Body of pancreas (tissue), 4 donors: ENCODE measurements at places on chromosomes 2 and 18. TPM values are rescaled to one million over a fixed set of nuclear protein-coding genes. Genes with fewer than 3 reads are reported as not detected.

DNA sequence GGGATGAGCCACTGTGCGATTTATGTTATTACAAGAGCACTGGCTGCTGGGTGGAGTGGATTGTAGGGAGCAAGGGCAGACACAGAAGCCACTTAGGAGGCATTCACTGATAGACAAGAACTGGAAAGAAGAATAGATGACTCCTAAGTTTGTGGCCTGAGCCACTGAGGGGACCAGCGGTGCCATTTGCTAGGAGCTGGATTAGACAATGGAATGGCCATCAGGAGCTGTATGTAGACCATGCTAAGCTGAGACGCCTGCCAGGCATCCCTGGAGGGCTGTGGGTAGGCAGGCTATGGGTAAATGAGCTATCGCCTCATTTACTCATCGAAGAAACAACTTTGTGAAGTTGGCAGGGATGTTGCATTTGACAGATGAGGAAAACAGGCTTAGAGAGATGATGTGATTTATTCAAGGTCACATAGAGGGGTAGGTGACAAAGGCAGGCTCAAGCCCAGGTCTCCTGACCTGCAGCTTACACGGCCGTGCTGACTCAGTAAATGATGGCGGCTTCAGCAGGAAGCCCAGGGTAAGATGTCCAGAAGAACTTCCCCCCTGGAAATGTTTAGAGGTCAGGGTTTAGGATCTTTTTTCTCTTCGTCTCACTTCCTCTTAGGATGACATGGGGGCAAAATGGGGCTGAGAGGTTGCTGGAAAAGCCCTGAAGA is 2.8 kb downstream of the MFSD2B start:
- H3K27ac ChIP-seq, result no peak overlapping the region
- H3K4me3 ChIP-seq, result no peak overlapping the region
- no peak for DNase-seq
- peaks cover 11% of the 10 kb centered on the region for H3K4me1 ChIP-seq
- H3K27me3 ChIP-seq, result no peaks in the 10 kb centered on the region

GRCh38 chr18:7566244-7566566 is 911 bp upstream of the PTPRM start:
- no peak for DNase-seq
- peaks cover 18% of the 10 kb centered on the region for H3K4me1 ChIP-seq
- no peak overlapping the region for H3K4me3 ChIP-seq
- H3K36me3 ChIP-seq, result no peaks in the 10 kb centered on the region
- H3K27me3 ChIP-seq, result no peaks in the 10 kb centered on the region

DNA sequence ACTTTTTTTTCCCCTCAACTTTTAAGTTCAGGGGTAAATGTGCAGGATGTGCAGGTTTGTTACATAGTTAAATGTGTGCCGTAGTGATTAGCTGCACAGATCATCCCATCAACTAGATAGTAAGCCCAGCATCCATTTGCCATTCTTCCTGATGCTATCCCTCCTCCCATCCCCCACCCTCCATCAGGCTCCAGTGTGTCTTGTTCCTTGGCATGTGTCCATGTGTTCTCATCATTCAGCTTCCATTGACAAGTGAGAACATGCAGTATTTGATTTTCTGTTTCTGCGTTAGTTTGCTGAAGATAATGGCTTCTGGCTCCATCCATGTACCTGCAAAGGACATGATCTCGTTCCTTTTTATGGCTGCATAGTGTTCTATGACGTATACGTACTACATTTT is 47.2 kb upstream of the STON1 start:
- no peak for DNase-seq
- no peaks in the 10 kb centered on the region for H3K27me3 ChIP-seq
- H3K4me3 ChIP-seq, result no peak overlapping the region
- no peak overlapping the region for H3K27ac ChIP-seq

Gene G6PC2
- 35.3 TPM for total RNA-seq

DNA sequence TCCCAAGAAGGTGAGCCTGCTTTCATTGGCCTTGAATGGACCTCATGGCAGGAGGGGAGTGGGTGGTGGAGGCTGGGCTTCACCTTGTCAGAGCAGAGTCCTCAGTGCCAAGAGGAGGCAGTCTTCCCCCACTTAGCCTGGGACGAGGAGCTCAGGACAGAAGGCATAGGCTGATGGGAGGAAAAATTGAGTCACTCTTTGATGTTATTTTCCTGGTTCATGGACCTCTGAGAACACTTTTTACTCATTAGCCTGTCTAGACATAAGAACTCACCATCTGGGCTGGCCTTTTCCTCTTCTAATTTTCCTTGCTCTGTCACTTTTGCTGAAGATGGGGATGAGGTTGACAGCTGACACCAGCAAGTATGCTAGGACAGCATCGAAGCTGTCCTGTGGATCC is 225.7 kb upstream of the TNP1 start:
- H3K27ac ChIP-seq, result no peak overlapping the region
- no peak overlapping the region for H3K4me3 ChIP-seq
- no peaks in the 10 kb centered on the region for H3K27me3 ChIP-seq

GRCh38 chr2:20966061-20966595 is 77.7 kb downstream of the APOB start:
- no peak overlapping the region for H3K27ac ChIP-seq
- no peaks in the 10 kb centered on the region for H3K4me1 ChIP-seq
- H3K4me3 ChIP-seq, result no peak overlapping the region
- no peak for DNase-seq
- no peaks in the 10 kb centered on the region for H3K27me3 ChIP-seq

DNA sequence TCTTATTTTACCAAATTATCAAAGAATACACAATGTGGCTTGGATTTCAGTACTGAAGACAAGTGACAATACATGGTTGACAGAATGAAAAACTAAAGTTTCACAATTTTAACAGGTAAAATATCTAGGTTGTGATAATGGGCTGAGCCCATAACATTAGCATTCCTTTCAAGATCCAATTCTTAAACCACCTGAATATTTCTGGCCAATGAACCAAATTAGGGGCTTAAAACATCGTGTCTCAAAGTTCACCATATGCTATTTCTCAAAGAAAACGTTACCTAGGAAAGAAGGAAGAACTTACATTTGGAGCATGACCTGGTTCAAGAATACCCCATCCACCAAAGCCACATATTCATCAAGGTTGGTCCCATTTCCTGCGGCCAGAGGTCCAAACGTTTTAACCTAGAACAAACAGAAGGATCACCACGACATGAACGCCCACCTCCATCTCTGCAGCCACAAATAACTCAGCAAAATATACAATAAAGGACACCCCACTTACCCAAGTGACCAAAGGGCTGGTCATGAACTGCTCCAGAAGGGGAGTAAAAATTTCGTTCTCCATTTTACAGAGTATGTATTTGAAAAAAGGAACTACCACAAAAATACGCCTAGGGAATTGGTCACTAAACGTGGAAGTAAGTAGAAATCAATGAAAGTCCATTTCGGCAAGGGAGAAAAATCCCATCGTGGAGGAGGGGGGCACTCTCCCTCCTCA is 984 bp downstream of the CCDC88A start:
- no peaks in the 10 kb centered on the region for H3K27me3 ChIP-seq
- DNase-seq, result no peak
- no peaks in the 10 kb centered on the region for H3K36me3 ChIP-seq
- H3K4me3 ChIP-seq, result peak overlapping the region; percentile 98

DNA sequence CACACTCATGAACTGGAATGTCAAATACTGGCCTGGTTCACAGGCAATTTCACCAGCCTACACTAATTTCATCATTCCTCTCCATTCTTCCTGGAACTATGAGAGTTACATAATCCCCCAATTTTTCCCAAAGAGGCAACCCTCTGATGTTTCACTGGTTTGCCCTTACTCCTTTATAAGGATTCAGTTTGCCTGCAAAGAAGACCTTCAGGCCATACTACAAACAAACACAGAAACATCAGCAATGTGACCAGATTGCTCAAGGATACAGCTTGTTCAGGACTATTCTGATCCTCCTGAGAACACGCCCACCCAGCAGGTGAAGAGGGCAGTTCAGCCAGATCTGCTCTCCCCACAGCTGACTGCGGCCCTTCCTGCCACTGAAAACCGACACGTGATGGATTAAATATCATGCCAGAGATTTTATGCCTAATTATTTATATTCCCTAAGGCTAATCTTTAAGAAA is 215.5 kb downstream of the ETAA1 start:
- no peak overlapping the region for H3K4me3 ChIP-seq
- H3K27ac ChIP-seq, result no peak overlapping the region
- H3K4me1 ChIP-seq, result no peaks in the 10 kb centered on the region
- DNase-seq, result no peak
- no peaks in the 10 kb centered on the region for H3K36me3 ChIP-seq
- H3K27me3 ChIP-seq, result no peaks in the 10 kb centered on the region

Gene WDR7
- 21.4 TPM for total RNA-seq

- no peak overlapping the region for H3K27ac ChIP-seq
- H3K27me3 ChIP-seq, result peaks cover 15% of the 10 kb centered on the region
- H3K36me3 ChIP-seq, result no peaks in the 10 kb centered on the region
- no peak overlapping the region for H3K4me3 ChIP-seq
- peaks cover 10% of the 10 kb centered on the region for H3K4me1 ChIP-seq
Observed at GRCh38 chr18:59691996-59692395, 5.2 kb downstream of the CCBE1 start.

- DNase-seq, result no peak
- no peak overlapping the region for H3K27ac ChIP-seq
- no peaks in the 10 kb centered on the region for H3K27me3 ChIP-seq
- no peaks in the 10 kb centered on the region for H3K36me3 ChIP-seq
- H3K4me1 ChIP-seq, result peaks cover 9% of the 10 kb centered on the region
Observed at GRCh38 chr2:75596784-75597183, 36.0 kb upstream of the EVA1A start.

Gene ABCG8
- not detected for total RNA-seq

- peaks cover 54% of the 10 kb centered on the region for H3K4me1 ChIP-seq
- no peak overlapping the region for H3K4me3 ChIP-seq
- DNase-seq, result peak; percentile 71
- H3K27ac ChIP-seq, result peak overlapping the region; percentile 84
Observed at GRCh38 chr2:234880551-234881211, 71.1 kb upstream of the SH3BP4 start.

DNA sequence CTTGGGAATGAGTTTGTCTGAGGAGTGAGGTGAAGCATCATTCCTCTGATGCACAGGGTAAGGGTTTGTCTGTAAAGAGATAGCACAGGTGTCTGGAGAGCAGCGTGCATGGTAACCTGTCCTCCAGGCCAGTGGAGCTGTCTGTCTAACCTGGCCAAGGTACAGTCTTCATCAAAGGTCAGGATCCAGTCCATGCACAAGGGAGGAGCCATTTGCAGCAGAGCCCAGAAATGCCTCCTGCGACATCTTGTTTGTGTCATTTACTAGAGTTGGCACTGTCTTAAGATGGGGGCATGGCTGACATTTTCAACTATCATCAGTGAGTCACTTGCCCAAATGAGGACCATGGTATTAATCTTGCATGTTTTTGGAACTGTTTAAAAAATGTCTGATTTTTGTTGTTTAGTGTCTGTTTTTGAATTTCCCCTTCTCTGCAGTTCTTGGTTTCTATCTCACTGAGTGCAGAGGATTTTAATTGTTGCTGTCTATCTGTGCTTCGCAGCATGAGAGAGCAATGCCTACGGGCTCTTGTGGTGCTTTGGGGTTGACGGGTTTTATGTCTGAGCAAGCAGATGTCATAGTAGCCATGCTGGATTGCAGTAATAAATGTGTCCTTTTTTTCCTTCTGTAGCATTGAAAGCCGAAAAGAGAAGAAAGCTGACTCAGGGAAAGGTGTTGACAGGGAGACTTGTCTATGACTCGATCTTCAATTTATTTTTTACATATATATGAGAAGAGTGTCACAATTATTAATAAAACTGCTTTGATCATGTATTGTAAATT is 91.3 kb downstream of the DPP4 start:
- H3K4me3 ChIP-seq, result no peak overlapping the region
- no peak overlapping the region for H3K27ac ChIP-seq
- no peak for DNase-seq
- H3K4me1 ChIP-seq, result no peaks in the 10 kb centered on the region

GRCh38 chr2:232525199-232525598 is 761 bp upstream of the CHRND start:
- no peak overlapping the region for H3K27ac ChIP-seq
- H3K36me3 ChIP-seq, result no peaks in the 10 kb centered on the region
- no peak for DNase-seq
- H3K4me3 ChIP-seq, result no peak overlapping the region
- peaks cover 31% of the 10 kb centered on the region for H3K4me1 ChIP-seq

- no peak overlapping the region for H3K27ac ChIP-seq
- H3K4me1 ChIP-seq, result no peaks in the 10 kb centered on the region
- H3K36me3 ChIP-seq, result no peaks in the 10 kb centered on the region
- no peaks in the 10 kb centered on the region for H3K27me3 ChIP-seq
- no peak overlapping the region for H3K4me3 ChIP-seq
Observed at GRCh38 chr18:3305354-3305762, 43.4 kb downstream of the MYL12B start.

Gene HNMT
- 52.1 TPM for total RNA-seq

DNA sequence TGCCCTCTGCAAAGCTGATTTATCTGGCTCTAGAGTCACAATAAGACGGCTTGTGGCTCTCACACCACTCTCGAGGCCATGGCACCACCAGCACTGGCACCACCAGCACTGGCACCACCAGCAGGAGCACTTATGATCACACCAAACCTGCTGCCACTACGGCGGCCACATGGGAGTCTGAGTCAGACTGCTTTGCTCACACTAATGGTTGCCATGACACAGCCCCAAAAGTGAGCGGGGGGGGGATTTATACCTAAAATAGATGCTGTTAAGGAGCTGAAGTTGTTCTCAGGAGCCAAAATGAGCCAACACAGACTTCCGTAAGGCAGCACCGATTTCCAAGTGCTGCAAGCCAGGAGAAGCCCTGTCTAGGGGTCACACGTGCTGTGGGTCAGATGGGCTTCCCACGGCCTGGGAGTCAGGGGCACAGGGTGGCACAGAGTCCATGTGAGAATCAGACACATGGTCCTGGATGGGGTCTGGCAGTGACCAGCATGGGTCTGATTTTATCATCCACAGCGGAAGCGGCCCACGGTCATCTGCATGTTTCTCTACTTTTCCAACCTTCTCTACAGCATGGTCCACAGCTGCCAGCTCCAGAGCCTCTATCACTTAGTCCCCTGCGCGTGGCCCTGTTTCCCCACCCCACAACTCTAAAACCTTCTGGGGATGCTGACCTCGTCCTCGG is 16.7 kb downstream of the DNMT3A start:
- H3K27ac ChIP-seq, result no peak overlapping the region
- no peak overlapping the region for H3K4me3 ChIP-seq
- H3K36me3 ChIP-seq, result no peaks in the 10 kb centered on the region
- H3K4me1 ChIP-seq, result peaks cover 18% of the 10 kb centered on the region
- H3K27me3 ChIP-seq, result no peaks in the 10 kb centered on the region

Gene GPR75
- total RNA-seq, result 4.0 TPM

DNA sequence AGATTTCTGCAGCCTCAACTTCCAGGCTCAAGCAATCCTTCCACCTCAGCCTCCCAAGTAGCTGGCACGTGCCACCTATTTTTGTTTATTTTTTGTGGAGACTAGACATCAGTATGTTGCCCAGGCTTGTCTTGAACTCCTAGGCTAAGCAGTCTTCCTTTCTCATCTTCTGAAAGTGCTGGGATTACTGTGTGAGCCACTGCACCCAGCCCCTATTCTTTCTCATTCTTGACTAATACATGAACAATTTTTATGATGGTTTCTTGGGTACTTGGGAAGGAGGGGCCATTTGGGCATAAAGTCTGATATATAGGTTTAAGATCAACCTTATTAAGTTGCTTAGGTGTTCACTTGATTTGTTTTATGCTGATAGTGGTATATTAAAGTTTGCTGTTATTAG is 26.2 kb downstream of the EPC2 start:
- H3K27me3 ChIP-seq, result no peaks in the 10 kb centered on the region
- no peaks in the 10 kb centered on the region for H3K36me3 ChIP-seq
- H3K4me1 ChIP-seq, result peaks cover 20% of the 10 kb centered on the region
- DNase-seq, result no peak
- no peak overlapping the region for H3K27ac ChIP-seq

- H3K27ac ChIP-seq, result no peak overlapping the region
- DNase-seq, result no peak
- no peaks in the 10 kb centered on the region for H3K27me3 ChIP-seq
- no peaks in the 10 kb centered on the region for H3K36me3 ChIP-seq
- H3K4me3 ChIP-seq, result no peak overlapping the region
- H3K4me1 ChIP-seq, result no peaks in the 10 kb centered on the region
Observed at GRCh38 chr18:6601241-6601640, 128.3 kb upstream of the ARHGAP28 start.

Gene IL1F10
- total RNA-seq, result not detected

Gene ASXL3
- 1.3 TPM for total RNA-seq
